ENCODE measurements at places on chromosomes 1 and 21.
A peak's percentile ranks its signal among the peaks of the same experiment; 100 is the strongest.

DNA sequence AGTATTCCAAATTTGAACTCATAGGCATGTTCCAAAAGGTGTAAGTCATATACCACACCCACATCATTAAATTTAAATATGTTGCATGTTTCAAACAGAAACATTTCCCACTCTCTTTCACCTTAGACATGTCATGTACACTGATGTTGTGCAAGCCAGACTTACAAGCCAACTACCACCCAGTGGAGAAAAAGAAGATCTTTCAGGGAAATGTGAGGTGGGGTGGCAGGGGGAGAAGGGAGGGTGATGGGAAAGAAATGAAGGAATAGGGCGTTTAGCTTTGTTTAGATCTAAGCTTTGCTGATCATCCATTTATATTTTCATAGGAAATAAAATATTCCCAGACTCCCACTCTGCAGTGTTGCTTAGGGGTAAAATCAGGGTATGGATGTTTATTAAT is 1.6 kb downstream of the NEGR1 start:
- no peak for DNase-seq

DNA sequence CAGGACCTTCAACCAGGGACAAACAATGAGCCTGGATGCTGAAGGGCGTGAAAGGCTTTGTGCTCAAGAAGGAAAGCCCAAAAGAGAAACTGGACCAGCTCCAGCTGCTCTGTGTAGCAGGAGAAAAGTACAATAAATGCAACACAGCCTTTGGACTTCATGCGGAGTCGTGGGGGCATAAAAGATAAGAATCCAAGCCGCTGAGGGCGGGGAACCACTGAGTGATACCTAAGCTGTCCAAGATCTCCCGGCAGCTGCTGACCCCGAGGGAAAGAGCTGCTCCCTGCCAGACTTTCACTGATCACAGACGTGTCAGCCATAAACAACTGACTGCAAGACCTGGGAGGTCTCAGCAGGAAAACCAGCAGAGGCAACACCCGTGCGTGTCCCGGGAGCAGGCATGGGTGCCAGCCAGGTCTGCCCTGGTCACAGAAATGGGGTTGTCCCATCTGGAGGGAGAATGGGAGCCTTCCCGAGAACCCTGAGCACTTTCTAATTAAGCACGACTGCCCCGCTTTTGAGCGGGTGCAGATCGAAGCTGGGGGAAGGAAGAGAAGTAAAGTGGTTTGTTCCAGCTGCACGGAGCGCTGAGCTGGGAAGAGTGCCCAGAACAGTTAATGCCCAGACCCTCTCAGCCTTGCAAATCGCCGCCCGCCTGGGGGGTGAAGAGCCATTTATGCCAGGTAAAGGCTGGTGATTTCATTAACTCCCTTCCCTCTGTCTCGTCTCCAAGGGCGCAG is 68.3 kb upstream of the TARDBP start:
- DNase-seq = no peak

DNA sequence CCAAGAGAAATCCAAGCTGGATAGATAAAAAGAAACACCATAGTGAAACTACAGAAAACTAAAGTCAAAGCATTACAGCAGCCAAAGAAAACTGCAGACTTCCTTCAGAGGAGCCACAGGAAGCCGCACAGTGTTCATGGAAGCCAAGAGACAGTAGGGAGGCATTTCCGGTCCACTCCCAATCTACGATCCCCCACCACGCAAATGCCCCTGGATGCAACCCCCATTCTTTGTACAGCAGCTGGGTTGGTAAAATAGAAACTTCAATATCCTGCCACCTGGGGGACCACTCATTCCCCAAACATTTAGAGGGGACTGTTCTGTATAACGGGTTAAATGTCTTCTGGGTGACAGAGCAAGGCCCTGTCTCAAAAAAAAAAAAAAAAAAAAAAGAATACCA is 43.9 kb upstream of the TSPEAR start:
- no peak for DNase-seq

GRCh38 chr1:74731399-74732052 is 1.3 kb downstream of the CRYZ start:
- peak; percentile 43 for DNase-seq

GRCh38 chr1:87673309-87673708 is 344.6 kb downstream of the LMO4 start:
- no peak for DNase-seq

DNA sequence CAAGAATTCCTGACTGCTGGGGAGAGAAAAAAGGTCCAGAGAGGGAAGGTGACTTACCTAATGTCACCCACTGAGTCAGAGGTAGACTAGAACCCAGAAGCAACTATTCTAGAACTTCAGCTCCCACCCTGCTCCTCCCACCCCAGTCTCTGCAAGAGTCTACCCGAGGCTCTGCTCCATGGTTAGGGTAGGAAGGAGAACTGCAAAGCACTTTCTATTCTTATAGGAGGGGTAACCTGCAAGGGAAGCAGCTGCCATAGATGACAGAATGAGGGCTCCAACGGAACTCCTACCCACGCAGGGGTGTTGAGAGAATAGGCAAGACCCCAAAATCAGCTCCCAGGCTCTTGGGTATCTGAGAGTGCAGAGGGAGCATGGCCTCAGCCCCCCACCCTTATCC is 4.3 kb downstream of the SLC9A1 start:
- DNase-seq = no peak

GRCh38 chr1:13828454-13829151 is 128.6 kb downstream of the PRDM2 start:
- DNase-seq = peak; percentile 35
